Panc1 (cell line): ENCODE measurements at places on chromosomes 12 and 14. TPM values are rescaled to one million over a fixed set of nuclear protein-coding genes. Genes with fewer than 3 reads are reported as not detected.

DNA sequence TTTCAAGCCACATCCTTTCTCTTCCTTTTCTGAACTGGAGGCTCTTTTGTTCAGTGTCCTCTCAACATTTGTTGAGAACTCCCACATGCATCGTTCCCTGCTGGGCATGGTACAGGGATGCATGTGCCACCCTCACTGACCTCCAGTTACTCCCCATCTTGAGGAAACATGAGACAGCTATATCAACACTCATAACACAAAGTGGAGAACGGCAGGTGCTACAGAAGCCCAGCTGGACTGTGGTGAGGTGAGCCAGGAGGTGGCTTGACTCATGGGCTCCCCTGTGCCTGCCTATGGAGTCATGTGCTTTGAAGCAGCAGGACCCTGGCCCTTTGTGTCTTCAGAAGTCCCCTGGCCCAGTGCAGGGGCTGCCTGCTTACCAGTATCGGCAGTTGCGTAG is 9.7 kb downstream of the MYH6 start:
- H3K36me3 ChIP-seq, result no peaks in the 10 kb centered on the region
- H3K27ac ChIP-seq, result no peak overlapping the region
- no peaks in the 10 kb centered on the region; the same call in 1 of the 2 replicates for H3K27me3 ChIP-seq
- no peak overlapping the region for H3K4me3 ChIP-seq
- DNase-seq, result no peak

- no peak overlapping the region for H3K27ac ChIP-seq
- no peaks in the 10 kb centered on the region for H3K27me3 ChIP-seq
- H3K4me3 ChIP-seq, result no peak overlapping the region
- DNase-seq, result no peak
- no peaks in the 10 kb centered on the region for H3K4me1 ChIP-seq
- H3K36me3 ChIP-seq, result no peaks in the 10 kb centered on the region
These were observed 11.6 kb downstream of the STX2 start for GRCh38 chr12:130827432-130827831.

GRCh38 chr12:108565976-108566375 is 3.6 kb downstream of the ISCU start:
- peaks cover 30% of the 10 kb centered on the region for H3K36me3 ChIP-seq
- H3K27me3 ChIP-seq, result no peaks in the 10 kb centered on the region

ZNF140 gene
- total RNA-seq, result 14.3 TPM

DNA sequence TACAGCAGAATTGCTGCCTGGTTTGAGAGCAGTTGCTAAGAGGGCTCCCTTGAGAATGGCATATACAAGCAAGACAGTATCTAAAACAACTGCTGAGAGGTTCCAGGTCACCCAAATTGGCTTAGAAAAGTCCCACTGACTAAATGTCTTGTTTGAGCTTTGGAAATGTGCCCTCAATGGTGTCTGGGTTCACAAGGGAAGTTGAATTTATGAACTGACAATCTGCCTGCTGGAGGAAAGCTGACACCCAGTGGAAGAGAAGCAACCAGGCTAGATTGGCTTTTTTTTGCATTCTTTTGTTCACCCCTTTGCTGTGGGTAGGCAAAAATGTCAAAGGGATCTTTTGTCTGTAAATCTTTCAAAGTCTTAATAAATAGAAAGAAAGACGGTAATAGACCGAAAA is 44.6 kb upstream of the NPFF start:
- no peak overlapping the region for H3K4me3 ChIP-seq
- H3K27me3 ChIP-seq, result no peaks in the 10 kb centered on the region
- H3K36me3 ChIP-seq, result peaks cover 6% of the 10 kb centered on the region; the same call in 1 of the 2 replicates
- H3K4me1 ChIP-seq, result no peaks in the 10 kb centered on the region
- DNase-seq, result no peak
- H3K27ac ChIP-seq, result no peak overlapping the region

TAS2R46 gene
- total RNA-seq, result 0.46 TPM

DNA sequence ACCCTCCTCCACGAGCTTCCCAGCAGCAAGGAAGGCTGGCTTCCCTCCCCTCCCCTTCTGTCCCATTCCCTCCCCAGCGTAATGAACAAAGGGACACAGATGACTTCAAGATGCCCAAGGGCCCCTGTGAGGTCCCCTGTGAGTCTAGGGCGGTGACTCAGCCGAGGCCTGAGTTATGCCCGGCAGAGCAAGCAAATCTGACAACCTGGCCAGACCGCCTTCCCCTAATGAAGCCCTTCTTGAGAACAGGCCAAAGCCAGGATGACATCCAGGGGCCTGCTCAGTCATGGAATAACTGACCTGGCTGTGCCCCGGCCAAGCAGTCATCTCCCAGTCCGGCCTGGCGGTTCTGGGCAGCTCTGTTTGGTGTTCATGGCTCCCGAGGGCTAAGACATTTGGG is 89.2 kb downstream of the DICER1 start:
- H3K36me3 ChIP-seq, result no peaks in the 10 kb centered on the region
- no peaks in the 10 kb centered on the region for H3K27me3 ChIP-seq
- DNase-seq, result no peak
- H3K4me3 ChIP-seq, result no peak overlapping the region
- no peaks in the 10 kb centered on the region for H3K4me1 ChIP-seq
- H3K27ac ChIP-seq, result no peak overlapping the region

DNA sequence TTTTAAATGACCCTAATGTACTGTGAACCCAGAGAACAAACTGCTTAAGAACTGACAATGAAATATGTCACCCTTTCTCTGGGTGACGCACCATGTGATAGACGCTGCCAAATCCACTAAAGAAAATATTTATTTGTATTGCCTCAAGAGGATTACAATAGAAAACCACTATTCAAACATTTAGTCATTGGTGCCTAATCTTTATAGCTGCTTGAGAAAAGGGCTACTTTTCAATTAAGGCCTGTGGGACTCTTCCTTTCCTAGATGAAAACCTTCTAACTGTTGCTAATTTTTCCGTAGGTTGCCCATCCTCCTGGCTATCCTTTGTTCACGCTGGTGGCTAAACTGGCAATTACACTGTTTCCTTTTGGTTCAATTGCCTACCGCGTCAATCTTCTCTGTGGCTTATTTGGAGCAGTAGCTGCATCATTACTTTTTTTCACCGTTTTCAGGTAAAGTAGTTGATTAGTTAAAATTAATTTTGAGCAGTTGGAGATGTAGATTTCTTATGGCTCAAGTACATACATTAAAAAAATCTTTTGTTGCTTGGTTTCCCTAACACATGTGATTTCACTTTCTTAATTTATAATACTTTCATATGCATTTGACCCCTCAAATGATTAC is 6.0 kb downstream of the TMEM260 start:
- no peaks in the 10 kb centered on the region for H3K27me3 ChIP-seq
- H3K27ac ChIP-seq, result no peak overlapping the region
- H3K36me3 ChIP-seq, result no peaks in the 10 kb centered on the region; the same call in none of the 2 replicates
- DNase-seq, result peak; percentile 18
- H3K4me3 ChIP-seq, result no peak overlapping the region

GRCh38 chr12:70255311-70255710 is 12.1 kb downstream of the CNOT2 start:
- no peak overlapping the region for H3K4me3 ChIP-seq
- H3K27me3 ChIP-seq, result no peaks in the 10 kb centered on the region
- no peak overlapping the region for H3K27ac ChIP-seq
- no peak for DNase-seq
- H3K4me1 ChIP-seq, result peaks cover 18% of the 10 kb centered on the region
- H3K36me3 ChIP-seq, result no peaks in the 10 kb centered on the region

- H3K36me3 ChIP-seq, result peaks cover 22% of the 10 kb centered on the region
- no peak for DNase-seq
- H3K27me3 ChIP-seq, result no peaks in the 10 kb centered on the region
- H3K4me3 ChIP-seq, result peak overlapping the region; percentile 88
- peak overlapping the region; percentile 98 for H3K27ac ChIP-seq
- H3K4me1 ChIP-seq, result peaks cover 33% of the 10 kb centered on the region
These were observed 1.2 kb downstream of the RPLP0 start for GRCh38 chr12:120199595-120200306.

DNA sequence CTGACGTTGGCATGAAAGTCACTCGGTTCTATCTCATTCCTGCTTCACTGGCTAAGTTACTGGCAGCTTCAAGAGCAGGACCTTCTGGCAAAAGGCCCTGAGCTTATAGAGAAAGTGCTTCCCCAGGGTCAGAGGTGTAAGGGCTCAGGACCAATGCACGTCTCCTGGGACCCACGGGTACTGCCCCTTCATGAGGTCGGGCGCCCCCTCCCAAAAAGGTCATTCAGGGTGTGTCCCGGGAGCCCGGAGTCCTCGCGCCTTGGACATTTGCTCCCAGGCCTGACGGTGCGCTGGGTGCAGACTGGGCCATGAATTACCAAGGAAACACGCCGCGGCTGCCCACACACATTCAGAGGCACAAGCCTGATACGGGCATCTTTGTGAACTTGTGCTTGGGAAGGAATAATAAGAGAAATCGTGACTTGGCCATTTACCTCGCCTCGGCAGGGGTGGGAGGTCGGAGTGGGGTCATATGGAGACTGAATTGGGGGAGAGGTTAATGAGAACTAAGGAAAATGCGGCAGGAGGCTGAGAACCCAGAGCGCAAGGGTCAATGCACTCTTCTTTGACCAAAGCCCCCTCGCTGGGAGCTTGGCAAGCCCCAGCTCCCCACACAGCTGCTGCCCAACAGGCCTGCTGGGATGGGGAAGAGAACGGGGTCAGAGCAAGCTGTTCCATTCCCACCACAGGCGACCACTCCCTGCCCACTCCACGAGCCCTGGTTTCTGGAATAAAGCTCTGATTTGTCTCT is 15.7 kb upstream of the SLC6A12 start:
- no peaks in the 10 kb centered on the region for H3K4me1 ChIP-seq
- no peaks in the 10 kb centered on the region for H3K36me3 ChIP-seq
- H3K27me3 ChIP-seq, result no peaks in the 10 kb centered on the region

GRCh38 chr12:123148655-123149054 is 2.2 kb downstream of the PITPNM2 start:
- H3K27ac ChIP-seq, result peak overlapping the region; percentile 76; the same call in 1 of the 2 replicates
- no peaks in the 10 kb centered on the region for H3K27me3 ChIP-seq
- no peak overlapping the region for H3K4me3 ChIP-seq
- DNase-seq, result no peak

GRCh38 chr12:5511644-5512600 is 80.0 kb downstream of the NTF3 start:
- no peaks in the 10 kb centered on the region for H3K36me3 ChIP-seq
- H3K27ac ChIP-seq, result no peak overlapping the region
- no peaks in the 10 kb centered on the region; the same call in 1 of the 2 replicates for H3K27me3 ChIP-seq
- H3K4me3 ChIP-seq, result no peak overlapping the region

GRCh38 chr12:112489456-112489855 is 70.7 kb downstream of the PTPN11 start:
- no peaks in the 10 kb centered on the region for H3K4me1 ChIP-seq
- no peak for DNase-seq
- H3K36me3 ChIP-seq, result peaks cover 5% of the 10 kb centered on the region
- no peak overlapping the region for H3K27ac ChIP-seq
- H3K4me3 ChIP-seq, result no peak overlapping the region

KRT78 gene
- total RNA-seq, result not detected
